ENCODE measurements at places on chromosomes 13 and 19. TPM values are rescaled to one million over a fixed set of nuclear protein-coding genes. Genes with fewer than 3 reads are reported as not detected.
A peak's percentile ranks its signal among the peaks of the same experiment; 100 is the strongest.

The BCL2L12 gene
- total RNA-seq, result 14.7 TPM

DNA sequence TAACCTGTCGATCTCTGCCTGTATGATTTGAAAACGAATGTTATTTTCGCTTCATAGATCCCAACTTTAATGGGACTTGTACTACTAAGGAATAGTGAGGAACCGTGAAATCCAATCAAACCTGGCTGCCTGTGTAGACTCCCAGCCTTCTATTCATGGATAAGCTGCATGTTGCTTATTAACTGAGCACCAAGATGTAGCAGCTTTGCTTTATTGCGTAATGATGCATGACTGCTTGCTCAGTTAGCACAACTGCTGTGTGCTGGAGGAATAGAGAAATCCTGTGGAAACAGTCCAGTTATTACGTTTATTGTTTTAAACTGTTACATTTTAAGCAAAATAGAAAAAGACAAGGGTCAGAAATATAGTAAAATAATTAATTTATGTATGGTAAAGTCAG lies 108.2 kb downstream of the SHISA2 start:
- no peak for DNase-seq

DNA sequence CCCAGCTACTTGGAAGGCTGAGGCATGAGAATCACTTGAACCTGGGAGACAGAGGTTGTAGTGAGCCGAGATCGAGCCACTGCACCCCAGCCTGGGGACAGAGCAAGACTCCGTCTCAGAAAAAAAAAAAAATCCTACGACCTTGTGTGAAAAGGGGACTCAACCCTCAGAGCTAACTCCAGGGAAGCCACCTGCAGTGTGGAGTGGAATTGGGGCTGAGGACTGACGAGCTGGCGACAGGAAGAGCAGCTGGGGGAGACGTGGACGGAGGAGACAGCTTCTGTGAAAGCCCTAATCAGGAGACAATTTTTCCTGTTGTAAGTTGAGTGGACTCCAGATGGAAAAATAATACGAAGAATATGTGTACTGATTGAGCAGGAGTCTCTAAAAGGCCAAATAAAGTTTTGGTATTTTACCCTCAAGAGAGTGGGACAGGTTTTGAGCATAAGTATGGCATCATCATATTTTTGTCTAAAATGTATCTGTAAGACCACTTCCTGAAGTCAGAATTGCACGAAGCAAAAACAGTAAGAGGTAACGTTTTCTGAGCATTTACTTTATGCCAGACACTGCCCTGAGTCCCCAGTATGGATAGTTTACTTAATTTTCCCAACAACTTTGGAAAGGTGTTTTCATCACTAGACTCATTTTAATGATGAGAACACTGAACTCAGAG lies 12.0 kb upstream of the LAIR1 start:
- DNase-seq, result no peak

- no peak for DNase-seq
These were observed 475 bp downstream of the MRPL57 start for GRCh38 chr13:21176982-21177284.

The FAM216B gene
- total RNA-seq, result not detected

GRCh38 chr13:40146611-40147117 lies 491.2 kb downstream of the COG6 start:
- peak; percentile 21 for DNase-seq

- no peak for DNase-seq
These were observed 28.1 kb upstream of the ZNF527 start for GRCh38 chr19:37342753-37343152.

The GRIN2D gene
- not detected for total RNA-seq

- no peak for DNase-seq
These were observed 263.4 kb downstream of the POU4F1 start for GRCh38 chr13:78339927-78340326.

- DNase-seq, result peak; percentile 68
These were observed 1.3 kb upstream of the PPAN start for GRCh38 chr19:10104665-10105508.

DNA sequence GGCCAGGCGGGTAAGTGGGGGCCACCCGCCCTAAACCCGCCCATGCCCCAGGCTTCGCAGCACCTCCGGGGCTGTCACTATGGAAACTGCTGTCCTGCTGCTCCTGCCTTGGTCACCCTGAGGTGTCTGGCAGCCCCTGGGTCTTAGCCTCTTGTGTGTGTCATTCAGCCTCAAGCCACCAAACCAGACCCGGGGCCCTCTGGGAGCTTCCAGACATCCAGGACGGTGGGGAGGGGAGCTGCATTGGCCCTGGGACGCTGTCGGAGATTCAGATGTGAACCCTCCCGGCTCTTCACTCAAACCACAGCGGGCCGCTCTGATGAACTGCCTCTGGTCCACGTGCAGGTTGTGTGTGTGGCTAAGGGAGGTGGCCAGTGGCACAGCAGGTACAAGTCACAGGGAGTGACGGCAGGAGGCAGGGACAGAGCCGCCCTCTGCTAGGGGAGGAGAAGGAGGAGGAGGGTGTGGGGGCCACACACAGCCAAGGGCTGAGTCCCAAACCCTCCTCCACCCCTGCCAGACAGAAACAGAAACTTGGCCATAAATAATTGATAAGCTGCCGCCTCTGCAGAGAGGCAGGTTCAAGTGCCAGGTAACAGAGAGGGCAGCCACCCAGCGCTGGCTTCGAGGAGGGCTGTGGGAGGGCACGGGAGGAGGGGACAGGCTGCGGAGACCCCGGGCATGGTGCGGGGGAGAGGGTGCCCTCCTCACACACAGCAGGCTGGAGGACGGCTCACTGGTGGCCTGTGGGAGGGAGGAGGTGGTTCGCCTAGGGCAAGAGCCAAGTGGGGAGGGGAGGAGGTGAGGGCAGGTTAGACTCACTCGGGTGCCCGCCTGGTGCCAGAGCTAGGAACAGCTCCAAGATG lies 8.0 kb downstream of the NANOS3 start:
- no peak for DNase-seq

DNA sequence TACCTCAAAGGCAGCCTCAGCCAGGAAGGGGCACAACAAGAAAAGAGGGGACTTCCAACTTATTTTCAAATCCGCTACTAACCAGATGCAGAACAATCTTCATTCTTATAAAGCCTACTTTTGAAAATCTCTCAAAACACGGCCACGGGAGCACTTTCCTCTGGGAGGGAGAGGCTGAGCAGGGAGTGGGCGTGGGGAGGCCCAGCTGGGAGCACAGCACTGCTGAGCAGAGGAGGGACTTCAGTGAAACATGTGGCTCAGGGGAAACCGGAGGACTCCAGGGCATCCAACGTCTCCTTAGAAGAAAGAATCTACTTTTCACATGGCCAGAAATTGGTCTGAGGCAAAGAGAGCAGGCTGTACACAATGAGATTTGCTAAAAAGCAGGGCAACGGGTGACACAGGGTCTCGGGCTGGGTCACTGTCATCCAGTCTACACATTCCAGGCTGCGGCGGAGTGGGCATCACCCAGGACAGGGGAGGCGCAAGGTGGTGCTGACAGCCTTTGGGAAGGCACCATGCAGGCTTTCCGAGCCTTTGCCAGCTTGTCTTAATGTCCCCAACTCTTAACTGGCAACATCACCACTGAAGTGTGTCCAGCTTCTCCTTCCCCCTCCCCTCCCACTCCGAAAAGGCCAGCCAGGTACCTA lies 117.1 kb downstream of the STK24 start:
- no peak for DNase-seq

DNA sequence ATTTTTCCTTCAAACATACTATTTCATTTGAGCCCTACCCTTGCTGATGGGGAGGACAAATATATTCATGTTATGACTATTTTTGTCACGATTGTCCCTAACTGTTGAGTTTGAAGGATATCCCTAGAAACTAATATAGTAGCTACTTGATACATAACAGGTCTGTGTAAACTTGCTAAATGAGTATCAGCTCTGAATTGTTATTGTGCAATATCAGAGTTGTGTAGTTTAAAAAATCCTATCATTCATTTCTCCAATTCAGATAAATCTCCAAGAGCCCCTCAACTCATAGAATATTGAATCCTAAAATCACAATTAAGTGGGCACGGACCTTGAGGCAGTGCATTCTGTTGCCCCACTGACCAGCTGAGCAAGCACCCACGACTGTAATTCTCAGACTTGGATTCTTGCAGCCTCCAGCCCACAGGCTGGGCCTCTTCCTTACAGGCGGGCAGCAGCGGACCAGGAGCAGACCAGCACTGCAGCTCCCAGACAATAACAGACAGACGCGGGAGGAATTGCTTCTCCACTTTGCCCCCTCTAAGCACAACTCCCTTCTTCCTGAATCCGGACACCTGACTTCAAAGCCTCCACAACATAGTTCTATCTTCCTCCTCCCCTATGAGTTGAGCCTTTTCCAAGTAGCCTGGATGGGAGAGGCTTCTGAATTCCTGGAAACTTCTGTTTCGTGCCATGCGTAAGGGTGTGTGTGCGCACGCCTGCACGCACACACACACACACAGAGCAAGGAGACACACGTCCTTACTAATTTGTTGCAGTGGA lies 337.6 kb upstream of the ARGLU1 start:
- no peak for DNase-seq

GRCh38 chr13:44191504-44192171 lies 182.0 kb upstream of the SERP2 start:
- DNase-seq, result no peak

The ZNF823 gene
- 2.8 TPM for total RNA-seq

The WDR62 gene
- total RNA-seq, result 2.2 TPM

GRCh38 chr13:31965361-31966066 lies 66.1 kb upstream of the FRY start:
- no peak for DNase-seq

GRCh38 chr13:94878602-94879165 lies 166.3 kb upstream of the SOX21 start:
- DNase-seq, result no peak

DNA sequence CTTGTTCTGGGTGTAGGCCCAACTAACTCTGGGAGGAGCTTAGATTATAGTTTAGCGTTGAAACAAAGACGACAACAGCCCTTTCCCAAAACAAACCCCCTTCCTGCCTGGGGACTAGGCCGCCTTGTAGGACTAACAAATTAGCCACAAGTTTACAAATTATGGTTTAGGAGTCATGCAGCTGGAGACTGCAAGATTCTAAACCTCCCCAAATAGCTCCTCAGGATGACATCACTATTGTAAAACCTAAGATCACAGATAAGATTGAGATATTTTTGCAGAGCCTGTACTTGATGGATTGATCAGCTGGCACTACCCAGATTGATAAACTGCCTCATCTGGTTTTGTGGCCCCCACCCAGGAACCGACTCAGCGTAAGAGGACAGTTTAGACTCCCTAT lies 2.3 kb upstream of the SLC25A15 start:
- no peak for DNase-seq

The CEACAM21 gene
- total RNA-seq, result 8.8 TPM

The ADGRE1 gene
- total RNA-seq, result 1.6 TPM

- no peak for DNase-seq
These were observed 9.7 kb upstream of the GPR18 start for GRCh38 chr13:99267927-99268326.

DNA sequence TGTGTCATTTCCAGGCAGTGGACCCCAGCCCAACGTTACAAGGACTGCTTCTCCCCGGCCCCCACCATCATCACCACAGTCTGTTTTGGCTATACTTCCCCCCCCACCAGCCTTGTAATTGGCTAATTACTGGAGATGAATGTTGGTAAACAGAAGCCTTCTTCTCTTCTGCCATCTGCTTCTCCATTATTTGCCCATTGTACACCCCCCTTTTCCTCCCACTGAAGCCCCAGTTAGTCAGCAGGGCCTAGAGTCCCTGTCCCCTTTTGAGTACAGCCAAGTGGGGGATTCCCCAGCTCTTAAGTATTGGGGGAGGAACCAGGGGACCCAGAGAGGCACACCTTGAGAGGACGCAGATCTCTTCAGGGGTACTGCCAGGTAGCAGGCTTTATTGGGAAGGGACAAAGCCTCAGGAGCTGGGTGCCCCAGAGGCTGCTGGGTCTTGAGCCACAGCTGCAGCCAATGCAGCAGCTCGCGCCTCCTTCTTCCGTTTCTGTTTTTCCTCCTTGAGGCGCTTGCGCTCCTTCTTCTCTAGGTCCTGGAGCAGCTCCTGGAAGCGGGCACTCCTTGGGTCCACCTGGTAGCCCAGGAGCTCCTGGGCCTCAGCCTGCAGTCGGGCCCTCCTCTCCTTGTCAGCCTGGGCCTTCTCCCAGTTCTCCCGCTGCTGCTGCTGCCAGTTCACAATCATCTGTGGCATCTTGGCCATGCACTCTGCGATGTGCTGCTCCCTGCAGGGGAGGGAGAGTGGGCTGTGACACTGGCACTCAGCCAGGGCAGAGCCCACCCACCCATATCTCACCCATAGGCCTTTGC lies 3.0 kb downstream of the GADD45GIP1 start:
- DNase-seq, result no peak

DNA sequence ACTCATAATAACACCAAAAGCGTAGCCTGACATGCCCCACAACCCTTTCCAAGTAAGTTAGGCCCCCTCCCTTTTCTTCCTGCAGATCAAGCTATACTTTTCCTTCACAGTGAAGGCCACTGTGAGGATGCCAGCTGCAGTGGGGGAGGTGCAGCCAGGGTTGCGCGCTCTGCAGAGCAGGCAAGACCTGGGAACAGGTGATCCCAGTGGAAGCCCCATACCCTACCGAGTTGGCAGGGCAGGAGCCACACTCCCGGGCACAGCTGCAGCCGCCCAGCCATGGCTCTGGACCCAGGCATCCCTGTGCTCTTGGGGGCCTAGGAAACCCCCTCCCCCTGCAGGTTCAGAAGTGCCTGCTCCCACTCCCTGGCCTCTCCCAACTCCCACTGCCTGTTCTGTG lies 18.7 kb downstream of the MTMR6 start:
- DNase-seq, result no peak

DNA sequence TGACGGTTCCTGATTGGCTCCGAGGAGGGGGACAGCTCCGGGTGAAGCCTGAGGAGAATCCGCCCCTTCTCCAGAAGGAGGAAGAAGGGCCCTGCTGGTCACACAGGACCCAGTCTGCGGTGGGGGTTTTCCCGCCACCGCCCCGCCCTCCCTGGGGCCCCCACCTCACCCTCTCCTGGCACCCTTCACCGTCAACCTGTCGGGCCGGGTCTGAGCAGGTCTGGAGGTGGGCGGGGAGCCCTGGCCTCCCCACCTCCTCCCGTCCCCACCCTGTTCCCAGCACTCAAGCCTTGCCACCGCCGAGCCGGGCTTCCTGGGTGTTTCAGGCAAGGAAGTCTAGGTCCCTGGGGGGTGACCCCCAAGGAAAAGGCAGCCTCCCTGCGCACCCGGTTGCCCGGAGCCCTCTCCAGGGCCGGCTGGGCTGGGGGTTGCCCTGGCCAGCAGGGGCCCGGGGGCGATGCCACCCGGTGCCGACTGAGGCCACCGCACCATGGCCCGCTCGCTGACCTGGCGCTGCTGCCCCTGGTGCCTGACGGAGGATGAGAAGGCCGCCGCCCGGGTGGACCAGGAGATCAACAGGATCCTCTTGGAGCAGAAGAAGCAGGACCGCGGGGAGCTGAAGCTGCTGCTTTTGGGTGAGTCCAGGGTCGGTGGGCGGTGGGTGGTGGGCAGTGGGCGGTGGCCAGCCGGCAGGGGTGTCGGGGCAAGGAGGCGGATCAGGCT lies at the start of gene GNA15:
Gene GNA15 (plus strand): TSS at position 73 of the 723 bp plus-strand sequence. CDS start 418 bp downstream, at position 491.
- peak; percentile 58 for DNase-seq

GRCh38 chr13:48976576-48977285 lies 1.0 kb downstream of the FNDC3A start:
- DNase-seq, result no peak

- DNase-seq, result no peak
These were observed 6.7 kb downstream of the RGCC start for GRCh38 chr13:41463838-41464602.

GRCh38 chr13:21686751-21687391 lies 16.0 kb downstream of the FGF9 start:
- DNase-seq, result no peak

Measured in CD8-positive, alpha-beta T cell (primary cell).